Muscle of leg (tissue), 16 donors: ENCODE measurements at places on chromosomes 12 and 14. TPM values are rescaled to one million over a fixed set of nuclear protein-coding genes. Genes with fewer than 3 reads are reported as not detected.
A peak's percentile ranks its signal among the peaks of the same experiment; 100 is the strongest.

GRCh38 chr14:51962711-51963110 is 26.6 kb upstream of the RTRAF start:
- DNase-seq, result no peak

- DNase-seq, result peak; percentile 18
Observed at GRCh38 chr14:79404874-79405511, 806.3 kb downstream of the DIO2 start.

The SYT1 gene
- 1.9 TPM for polyA plus RNA-seq

- DNase-seq, result no peak
Observed at GRCh38 chr14:24426912-24427536, 2.4 kb downstream of the CBLN3 start.

The TGM1 gene
- 0.84 TPM for polyA plus RNA-seq

DNA sequence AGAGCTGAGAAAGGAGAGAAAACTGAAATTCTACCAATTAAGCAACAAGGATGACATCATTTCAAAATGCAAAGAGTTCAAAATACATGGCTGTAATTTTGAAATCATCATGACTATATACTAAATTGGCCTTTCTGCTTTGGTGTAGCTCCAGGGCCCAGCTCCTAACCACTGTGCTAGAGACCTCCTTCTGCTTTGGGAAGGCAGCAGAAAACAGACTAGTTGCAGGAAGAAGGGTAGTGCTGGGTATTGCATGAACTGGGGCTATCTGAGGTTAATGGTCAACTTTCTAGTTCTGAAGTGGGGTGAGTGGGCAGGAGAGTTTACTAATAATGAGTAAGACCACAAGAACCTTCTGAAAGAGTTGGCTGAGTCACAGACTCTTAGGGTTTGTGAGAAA is 66.2 kb downstream of the PTGER2 start:
- DNase-seq, result no peak

DNA sequence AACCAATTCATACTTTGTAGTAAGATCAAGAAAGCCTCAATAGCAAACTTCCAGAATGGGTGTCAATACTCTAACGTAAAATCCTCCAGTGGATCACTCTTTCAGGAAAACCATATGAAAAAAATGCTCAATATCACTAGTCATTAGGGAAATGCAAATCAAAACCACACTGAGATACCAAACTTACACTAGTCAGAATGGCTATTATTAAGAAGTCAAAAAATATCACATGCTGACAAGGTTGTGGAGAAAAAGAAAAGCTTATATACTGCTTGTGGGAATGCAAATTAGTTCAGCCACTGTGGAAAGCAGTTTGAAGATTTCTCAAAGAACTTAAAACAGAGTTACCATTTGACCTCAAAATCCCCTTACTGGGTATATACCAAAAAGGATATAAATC is 49.5 kb upstream of the ATXN7L3B start:
- DNase-seq, result no peak

The SOAT2 gene
- 0.14 TPM for polyA plus RNA-seq

The FLVCR2 gene
- polyA plus RNA-seq, result 14.1 TPM

GRCh38 chr14:100604121-100604501 is 16.9 kb upstream of the BEGAIN start:
- DNase-seq, result no peak
